ENCODE measurements at places on chromosomes 5 and 9. TPM values are rescaled to one million over a fixed set of nuclear protein-coding genes. Genes with fewer than 3 reads are reported as not detected.

MARCOL gene
- not detected for total RNA-seq

CXCL14 gene
- total RNA-seq, result not detected

CCL27 gene
- total RNA-seq, result 0.14 TPM

SCGB3A2 gene
- total RNA-seq, result not detected

WNT8A gene
- not detected for total RNA-seq

TSSK1B gene
- not detected for total RNA-seq

ACTL7B gene
- not detected for total RNA-seq

MEIKIN gene
- not detected for total RNA-seq

NUDT12 gene
- 7.6 TPM for total RNA-seq

PPP2CA gene
- total RNA-seq, result 174 TPM

NTRK2 gene
- total RNA-seq, result under 0.01 TPM

ZBTB6 gene
- total RNA-seq, result 11.7 TPM

ZFP37 gene
- total RNA-seq, result 2.3 TPM

TEK gene
- total RNA-seq, result 100 TPM

PALM2AKAP2 gene
- under 0.01 TPM for total RNA-seq

PDE6A gene
- not detected for total RNA-seq

PRDM9 gene
- not detected for total RNA-seq

ADGRV1 gene
- total RNA-seq, result 0.04 TPM

NCBP1 gene
- 65.0 TPM for total RNA-seq

ST6GALNAC4 gene
- 62.0 TPM for total RNA-seq

ALDH7A1 gene
- total RNA-seq, result 65.5 TPM

FOXD4 gene
- total RNA-seq, result 0.13 TPM

NMRK1 gene
- total RNA-seq, result 32.9 TPM

ANKRD31 gene
- not detected for total RNA-seq

PCDHA11 gene
- total RNA-seq, result 0.07 TPM

CTNNA1 gene
- total RNA-seq, result 527 TPM

MSX2 gene
- total RNA-seq, result 0.21 TPM

FAM200C gene
- 1.9 TPM for total RNA-seq

SLC12A2 gene
- total RNA-seq, result 60.0 TPM

LCN12 gene
- total RNA-seq, result not detected

FCN2 gene
- total RNA-seq, result not detected

HOMER1 gene
- total RNA-seq, result 1.7 TPM
